ENCODE measurements at places on chromosomes 1 and 21.

DNA sequence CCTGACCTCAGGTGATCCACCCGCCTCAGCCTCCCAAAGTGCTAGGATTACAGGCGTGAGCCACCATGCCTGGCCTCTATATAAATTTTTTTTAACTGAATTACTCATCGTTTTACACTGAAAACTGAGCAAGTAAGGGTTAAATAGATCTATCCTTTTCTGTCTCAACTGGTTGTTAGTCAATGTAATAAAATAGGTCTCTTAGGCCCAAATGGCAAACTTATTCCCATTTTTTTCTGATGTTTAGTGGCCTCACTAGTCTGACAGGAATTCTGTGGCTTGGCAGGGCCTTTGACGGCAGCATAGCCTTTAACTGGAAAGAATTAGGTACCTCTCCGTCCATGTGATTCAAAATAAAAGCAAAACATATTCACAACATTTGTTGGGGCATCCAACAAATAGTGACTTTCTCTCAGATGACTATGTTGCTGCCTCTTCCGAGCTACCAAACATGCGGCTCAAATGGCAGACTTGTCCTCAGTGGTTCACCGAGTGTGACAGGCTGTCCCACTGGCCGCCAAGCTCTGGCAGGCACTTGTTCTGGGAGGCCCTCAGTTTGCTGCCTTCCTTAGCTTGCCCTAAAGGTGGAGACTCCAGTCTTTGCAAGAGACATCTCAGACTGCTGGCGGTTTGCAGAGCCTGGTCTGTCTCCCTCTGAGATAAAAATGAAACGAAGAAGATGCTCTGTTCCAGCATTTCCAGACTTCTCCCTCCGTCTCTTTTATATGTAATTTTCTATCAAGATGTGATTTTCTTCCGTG, 17.4 kb downstream of the ATP1A4 start:
- DNase-seq: no peak

- no peak for DNase-seq
Measured at GRCh38 chr1:213666113-213666512, 321.7 kb upstream of the PROX1 start.

- no peak for DNase-seq
Measured at GRCh38 chr1:204222764-204223055, 8.9 kb upstream of the GOLT1A start.

- DNase-seq: peak; percentile 85
Measured at GRCh38 chr1:96559707-96560596, 161.6 kb upstream of the PTBP2 start.

DNA sequence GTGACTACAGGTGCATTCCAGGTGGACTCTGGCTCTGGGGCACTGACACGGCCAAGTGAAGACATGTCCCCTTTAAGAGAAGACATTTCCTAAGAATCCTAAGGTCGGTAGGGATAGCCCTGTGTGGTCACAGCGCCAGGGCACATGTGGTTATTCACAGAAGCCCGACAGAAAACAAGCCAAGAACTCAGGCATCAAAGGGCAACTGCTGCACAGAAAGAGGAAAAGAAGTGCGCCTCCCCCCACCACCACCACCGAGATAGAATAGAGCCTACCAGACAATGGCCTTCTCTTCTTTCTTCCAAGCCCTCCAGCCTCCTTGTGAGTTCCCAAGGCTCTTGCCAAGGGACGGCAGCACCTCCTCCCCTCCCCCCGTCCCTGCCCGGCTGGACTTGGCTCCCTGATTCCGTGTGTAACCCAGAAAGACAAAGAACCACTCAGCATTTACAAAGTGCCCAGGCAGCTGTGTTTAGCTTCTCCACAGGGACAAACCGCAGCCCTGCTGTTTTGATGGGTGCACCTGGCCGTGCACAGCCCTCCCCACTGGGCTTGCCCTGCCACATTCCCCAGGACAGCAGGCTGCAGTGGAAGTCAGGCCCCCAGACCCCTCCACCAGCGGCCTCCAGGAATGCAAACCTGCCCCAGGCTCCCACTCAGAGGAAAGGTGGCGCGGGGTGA, 30.2 kb downstream of the TMPRSS2 start:
- DNase-seq: no peak

DNA sequence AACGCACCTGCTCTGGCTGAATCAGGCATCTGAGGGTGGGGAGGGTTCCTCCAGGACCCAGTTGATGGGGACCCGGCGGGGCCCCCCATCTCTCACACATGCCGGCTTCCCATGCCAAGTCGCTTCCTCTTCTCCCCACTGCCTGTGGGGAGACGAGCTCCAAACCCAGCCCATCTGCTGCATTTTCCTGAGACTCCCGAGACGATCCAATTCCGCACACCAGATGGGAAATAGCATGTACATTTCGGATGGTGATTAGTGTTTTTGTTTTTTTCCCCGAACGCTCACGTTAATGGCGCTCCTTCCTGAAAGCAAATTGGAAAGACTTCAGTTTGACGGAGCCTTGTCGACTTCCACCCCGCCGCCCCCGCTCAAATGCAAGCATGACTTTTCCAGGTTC, 13.2 kb upstream of the GRIK3 start:
- no peak for DNase-seq

- DNase-seq: no peak
Measured at GRCh38 chr1:212207822-212208520, 77.2 kb upstream of the PPP2R5A start.

GRCh38 chr1:172141341-172141881, 279.1 kb upstream of the C1orf105 start:
- DNase-seq: no peak

DNA sequence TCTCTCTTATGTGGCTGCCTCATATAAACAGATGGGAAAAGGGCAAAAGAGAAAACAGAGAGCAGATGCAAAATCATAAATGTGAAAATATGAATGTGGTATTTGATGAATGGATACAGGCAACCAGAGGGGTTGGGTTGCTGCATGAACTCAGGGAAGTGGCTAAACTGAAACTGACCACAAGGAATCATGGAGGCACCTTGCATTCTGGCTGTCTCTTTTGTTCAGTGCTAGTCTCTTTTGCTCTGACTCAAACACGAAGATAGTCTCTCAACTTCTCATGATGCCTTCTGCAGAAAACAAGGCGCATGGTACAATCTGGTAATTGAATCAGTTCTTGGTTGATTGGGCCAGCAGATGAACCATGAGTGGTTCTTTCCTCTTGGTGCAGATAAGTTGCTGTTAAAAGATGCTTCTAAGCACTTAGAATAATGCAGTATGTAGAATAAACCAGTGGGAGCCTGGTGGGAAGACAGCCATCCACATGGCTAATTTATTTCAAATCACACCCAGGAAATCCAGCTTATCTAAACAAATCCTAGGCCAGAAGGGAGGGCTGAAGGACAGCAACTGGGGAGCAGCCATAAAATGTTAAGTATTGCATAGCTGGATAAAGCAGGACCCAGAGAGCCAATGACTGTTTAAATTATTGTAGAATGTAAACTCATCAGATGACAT, 64.2 kb downstream of the HLX start:
- DNase-seq: no peak

Measured in BJ (cell line).